ENCODE measurements at places on chromosomes 7 and 10.

- no peak for DNase-seq
These were observed 21.8 kb downstream of the FGFBP3 start for GRCh38 chr10:91887272-91888076.

- DNase-seq = no peak
These were observed 16.7 kb downstream of the SEC31B start for GRCh38 chr10:100502926-100503494.

- no peak for DNase-seq
These were observed 8.4 kb downstream of the CPA2 start for GRCh38 chr7:130274983-130275591.

DNA sequence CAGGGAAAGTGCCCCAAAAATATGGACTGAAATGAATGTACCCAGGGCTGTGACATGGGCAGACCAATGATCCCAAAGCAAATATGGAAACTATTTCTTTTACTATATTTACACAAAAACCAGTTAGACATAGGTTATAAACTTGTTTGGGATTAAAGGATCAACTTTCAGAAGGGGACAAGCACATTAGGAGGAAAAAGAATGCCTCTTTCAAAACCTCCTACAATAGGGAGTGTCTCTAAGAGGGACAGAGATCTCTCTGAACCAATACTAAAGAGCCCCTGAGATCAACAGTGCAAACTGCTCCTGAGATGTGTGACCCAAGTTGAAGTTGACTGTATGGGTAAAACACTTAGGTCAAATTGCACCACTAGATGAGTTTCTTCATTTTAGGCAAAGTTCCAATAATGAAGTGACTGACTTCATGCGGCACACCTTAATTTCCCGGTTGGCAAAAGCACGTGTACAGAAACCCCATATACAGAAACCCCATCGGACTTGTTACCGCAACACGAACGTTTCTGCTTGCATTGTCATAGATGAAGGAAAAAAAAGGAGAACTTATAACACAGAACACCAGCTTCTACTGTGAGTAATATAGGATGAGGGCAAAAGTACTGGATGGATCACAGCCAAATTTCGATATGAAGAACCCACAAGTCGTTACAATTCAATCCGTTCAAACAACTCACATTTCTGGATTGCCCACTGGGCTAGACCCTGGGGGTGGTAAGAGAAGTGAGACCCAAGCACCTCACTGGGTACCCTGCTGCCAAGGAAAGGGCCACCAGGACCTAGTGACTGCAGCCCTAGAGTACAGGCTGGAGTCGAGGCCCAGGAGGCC is 4.3 kb downstream of the SVIL start:
- no peak for DNase-seq

DNA sequence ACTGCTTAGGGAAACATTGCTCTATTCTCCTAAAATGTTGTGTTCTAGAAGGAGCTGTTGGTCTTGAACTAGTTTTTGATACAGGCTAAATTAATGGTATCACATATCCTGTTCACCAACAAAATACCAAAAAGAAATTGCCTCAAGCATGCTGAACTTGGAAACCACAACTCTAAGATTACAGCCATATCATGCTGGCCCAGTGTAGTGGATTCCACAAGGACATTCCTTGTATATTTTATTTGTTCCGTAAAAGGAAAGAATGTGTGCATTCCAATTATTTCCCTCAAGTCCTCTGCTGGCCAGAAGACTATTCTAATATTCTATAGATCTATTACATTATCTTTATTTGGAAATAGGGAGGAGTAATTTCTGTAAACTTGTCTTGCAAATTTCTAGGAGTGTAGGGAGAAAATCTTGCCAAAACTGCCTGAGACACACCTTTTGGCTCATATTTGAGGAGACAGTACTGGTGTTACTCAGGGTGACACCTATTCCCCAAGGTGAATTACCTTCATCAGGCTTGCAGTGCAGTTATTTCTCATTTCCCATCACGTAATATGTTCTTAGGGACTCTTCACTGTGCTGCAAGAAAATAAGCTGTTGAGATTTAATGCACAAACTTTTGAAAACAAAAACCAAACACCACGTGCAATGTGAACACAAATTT is 1.9 kb upstream of the NEBL start:
- DNase-seq = no peak

DNA sequence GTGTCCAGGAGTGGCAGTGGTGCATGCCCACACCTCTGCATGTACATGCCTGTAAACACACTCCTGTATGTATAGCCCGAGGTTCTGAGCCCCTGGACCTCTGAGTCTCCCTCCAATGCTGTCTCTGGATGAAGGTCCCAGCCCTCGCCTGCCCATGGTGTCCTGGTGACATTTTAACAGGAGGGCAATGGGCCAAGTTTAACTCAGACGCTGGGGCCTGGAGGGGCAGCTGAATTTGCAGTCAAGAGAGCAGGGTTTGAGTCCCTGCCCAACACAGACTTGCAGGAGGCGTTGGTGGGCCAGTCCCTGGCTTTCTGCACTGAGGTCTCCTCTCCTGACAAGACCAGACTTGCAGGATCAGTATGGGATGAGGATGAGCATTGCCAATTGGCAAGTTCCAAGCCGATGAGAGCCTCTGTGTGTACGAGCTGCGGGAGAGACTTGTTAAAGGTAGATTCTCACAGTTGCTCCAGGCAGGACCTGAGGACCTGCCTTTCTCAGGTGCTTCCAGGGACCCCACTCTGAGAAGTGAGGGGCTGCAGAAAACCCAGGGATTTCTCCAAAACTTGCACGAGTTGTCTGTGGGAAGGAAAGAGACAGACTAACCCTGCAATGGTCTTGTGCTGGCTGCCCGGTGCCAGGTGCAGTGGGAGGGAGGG is 141.9 kb downstream of the ELFN1 start:
- no peak for DNase-seq

- no peak for DNase-seq
These were observed 219.9 kb downstream of the TCF7L2 start for GRCh38 chr10:113169853-113170460.

DNA sequence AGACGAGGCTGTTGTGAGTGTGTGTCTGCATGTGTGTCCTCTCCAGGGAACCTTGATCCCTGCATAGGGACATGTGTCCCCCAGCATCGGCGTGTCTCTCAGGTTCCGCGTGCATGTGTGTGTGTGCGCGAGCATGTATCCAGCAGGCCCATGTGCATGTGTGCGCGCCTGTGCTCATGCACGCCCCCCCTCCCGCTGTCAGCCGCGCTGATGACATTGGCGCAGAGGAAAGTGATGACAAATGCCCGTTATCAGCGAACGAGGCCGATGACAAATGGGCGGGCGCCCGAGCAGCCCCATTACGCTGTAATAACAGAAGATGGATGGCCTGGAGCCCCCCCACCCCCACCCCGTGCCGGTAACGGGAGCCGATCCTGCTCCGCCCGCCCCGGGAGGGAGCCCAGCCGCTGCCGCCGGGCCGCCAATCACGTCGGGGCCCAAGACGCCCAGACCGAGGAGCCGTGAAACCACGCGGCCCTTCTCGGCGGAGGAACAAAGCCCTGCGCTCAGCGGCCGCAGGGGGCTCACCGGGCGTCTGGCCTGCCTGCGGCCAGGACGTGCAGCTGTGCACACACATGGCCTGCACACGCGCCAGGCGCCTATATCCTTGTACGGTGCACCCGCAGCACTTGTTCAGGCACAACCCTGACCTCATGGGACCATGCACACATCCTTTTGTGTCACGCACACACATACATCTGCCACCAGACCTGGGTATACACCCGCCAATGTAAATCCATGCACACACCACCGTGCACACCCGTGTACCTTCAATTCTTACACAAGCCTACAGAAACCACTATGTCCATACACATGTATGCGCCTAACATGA is 21.5 kb downstream of the POLL start:
- DNase-seq = no peak

GRCh38 chr7:10216462-10216861 is 757.2 kb upstream of the PHF14 start:
- DNase-seq = no peak
